GM04503 (cell line): ENCODE measurements at places on chromosomes 7 and 10.

- DNase-seq: peak; percentile 29
Measured at GRCh38 chr7:123747620-123748141, 1.1 kb downstream of the WASL start.

GRCh38 chr10:100522945-100523344, 3.3 kb upstream of the SEC31B start:
- DNase-seq: no peak

DNA sequence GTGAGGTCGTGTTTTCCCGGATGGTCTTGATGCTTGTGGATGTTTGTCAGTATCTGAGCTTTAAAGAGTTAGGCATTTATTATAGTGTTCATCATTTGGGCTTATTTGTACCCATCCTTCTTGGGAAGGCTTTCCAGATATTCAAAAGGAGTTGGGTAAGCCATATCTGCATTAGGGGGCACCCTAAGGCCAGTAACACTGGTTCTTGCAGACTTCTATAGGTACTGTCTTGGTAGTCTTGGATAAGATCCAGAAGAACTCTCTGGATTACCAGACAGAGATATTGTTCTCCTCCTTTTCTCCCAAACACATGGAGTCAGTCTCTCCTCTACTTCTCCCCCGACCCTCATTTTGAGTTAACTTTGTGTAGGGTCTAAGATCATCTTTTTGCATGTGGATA, 92.8 kb downstream of the SDK1 start:
- DNase-seq: no peak

DNA sequence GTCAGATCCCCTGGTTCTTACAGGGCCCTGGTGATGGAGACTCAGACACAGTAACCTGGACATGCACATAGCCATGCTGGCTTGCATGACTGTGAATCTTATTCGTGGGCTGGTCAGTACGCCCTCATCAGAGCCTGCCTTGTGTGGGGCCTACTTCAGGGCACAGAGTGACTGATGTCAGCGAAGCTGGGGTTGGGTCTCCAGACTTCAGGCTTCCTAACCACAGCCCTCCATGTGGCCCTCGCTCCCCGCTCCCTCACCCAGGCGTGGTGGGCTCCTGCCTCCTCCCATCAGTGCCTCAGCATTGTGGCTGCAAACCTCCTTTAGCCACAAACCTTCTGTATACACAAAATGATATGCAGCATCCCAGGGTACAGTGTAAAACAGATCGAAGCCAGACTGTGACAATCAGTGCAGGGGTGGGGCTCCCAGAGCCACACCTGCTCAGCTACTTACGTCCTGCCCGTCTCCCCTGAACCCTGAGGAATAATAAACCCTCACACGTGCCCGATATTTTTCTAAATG, 7.1 kb upstream of the C10orf105 start:
- no peak for DNase-seq

GRCh38 chr10:119221201-119221600, 13.8 kb downstream of the GRK5 start:
- no peak for DNase-seq
